ENCODE measurements at places on chromosomes 11 and 22.

GRCh38 chr22:30332994-30333706 lies 6.4 kb upstream of the TBC1D10A start:
- no peak for DNase-seq

DNA sequence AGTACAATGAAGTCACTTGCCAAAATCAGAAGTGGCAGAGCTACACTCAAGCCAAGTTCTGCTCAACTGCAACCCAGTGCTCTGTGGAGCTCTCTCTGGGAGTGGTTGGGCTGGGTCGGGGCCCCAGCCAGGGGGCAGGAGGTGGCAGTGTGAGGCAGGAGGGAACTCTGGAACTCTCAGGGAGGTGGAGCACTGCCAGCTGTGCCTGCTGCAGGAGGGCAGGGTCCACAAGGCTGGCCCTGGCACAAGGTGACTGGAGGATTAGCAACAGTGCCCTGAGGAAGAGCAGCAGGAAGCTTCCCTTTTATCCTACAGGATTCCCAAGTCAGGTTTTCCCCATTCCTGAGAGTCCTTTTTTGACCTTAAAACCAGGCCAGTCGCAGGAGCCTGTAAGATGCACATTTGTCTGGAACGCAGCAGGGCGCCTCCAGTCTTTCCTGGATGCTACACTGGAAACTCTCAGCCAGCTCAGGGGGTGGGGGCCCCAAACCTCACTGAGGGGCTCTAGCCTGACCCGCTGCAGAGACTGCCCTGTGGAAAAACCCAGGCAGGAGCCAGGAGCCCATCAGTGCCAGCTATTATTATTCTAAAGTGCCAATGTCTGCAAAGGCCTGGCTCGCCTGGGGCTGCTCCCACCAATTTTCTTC lies 31.8 kb downstream of the DKK3 start:
- DNase-seq = no peak

- DNase-seq = peak; percentile 37
Measured at GRCh38 chr11:93740031-93740729, 1.1 kb downstream of the TAF1D start.

DNA sequence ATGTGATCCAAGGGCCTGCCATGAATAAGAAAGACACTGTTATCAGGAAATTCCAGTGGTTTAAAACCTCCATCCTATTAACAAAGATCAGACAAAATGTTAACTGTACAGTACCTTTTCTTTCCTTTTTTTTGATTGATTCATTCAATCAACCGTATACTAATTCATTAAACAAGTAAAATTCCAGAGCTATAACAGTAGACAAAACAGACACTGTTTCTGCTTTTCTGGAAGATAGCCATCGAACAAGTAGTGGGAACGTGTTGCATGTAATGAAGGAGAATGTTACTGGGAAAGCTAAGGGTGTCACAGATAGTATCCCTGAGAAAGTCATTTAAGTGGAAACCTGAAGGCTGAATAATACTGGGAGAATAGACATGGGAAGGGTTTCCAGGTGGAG lies 73.7 kb upstream of the ALKBH3 start:
- DNase-seq = no peak
